ENCODE measurements at places on chromosomes 7 and 10.

GRCh38 chr7:30530373-30530772 lies 25.7 kb upstream of the GGCT start:
- no peak for DNase-seq

GRCh38 chr10:44125879-44126278 lies 259.0 kb downstream of the CXCL12 start:
- DNase-seq: no peak

- DNase-seq: peak; percentile 53
Measured at GRCh38 chr7:34320926-34321661, 336.9 kb upstream of the NPSR1 start.

GRCh38 chr10:23088609-23089008 lies 6.8 kb upstream of the MSRB2 start:
- DNase-seq: no peak

DNA sequence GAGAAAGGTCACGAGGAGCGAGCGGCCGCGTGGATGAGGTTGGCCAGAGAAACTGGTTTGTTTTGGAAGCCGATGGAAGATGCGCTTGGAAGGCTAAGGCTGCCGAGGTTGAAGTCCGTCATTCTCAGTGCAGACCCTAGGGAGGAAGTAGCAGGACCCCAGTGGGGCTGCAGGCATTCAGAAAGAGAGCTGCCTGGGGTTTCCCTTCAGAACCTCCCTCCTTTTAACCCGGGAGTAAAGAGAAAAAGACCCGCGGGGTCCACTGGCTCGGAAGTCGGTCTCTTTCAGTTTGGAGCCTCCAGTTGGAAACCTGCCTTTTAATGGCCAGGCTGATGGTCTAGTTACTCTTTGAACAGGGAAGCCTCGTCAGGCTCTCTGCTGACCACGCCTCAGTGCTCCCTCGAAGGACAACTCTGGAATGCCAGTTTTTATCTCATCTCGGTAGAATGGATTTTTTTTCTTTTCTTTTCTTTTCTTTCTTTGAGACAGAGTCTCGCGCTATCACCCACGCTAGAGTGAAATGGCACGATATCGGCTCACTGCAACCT lies 188.6 kb downstream of the CUX1 start:
- no peak for DNase-seq

DNA sequence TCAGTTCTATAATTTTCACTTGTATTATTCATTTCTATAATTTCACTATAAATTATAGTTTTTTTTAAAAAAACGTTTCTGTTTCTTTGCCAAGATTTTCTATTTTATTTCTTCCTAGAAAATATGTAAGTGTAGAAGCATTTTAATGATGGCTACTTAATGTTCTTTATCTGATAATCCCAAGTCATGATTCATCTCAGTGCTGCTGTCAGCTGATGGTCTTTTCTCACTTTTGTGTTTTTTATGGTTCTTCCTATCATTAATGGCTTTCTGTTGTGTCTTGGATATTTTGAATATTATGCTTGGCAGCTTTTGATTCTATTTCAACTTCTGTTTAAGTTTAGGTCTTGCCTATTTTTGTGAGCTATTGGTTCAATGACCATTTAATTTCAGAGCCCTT lies 268.6 kb downstream of the BAMBI start:
- no peak for DNase-seq

DNA sequence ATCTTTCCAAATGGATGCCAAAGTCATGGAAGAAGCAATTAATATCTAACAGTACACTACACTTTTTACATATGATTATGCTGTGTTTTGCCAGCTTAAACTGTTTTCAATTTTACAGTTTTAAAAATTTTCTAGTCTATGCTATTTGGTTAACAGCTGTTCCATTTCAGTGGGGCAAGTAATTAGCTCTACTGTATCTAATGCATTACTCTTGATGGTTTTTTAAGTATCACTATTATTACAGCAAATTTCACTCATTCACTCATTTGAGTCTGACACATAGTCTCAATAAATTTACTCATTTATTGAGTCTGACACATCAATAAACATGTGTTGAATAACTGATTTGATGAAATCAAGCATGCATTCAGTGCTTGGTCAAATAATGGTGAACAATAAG lies 155.8 kb downstream of the RNF133 start:
- DNase-seq: no peak

- DNase-seq: no peak
Measured at GRCh38 chr10:44949915-44950314, 9.7 kb upstream of the RASSF4 start.

GRCh38 chr7:37765872-37766525 lies 82.4 kb upstream of the NME8 start:
- no peak for DNase-seq

- DNase-seq: no peak
Measured at GRCh38 chr7:129969881-129970446, 17.2 kb upstream of the UBE2H start.

DNA sequence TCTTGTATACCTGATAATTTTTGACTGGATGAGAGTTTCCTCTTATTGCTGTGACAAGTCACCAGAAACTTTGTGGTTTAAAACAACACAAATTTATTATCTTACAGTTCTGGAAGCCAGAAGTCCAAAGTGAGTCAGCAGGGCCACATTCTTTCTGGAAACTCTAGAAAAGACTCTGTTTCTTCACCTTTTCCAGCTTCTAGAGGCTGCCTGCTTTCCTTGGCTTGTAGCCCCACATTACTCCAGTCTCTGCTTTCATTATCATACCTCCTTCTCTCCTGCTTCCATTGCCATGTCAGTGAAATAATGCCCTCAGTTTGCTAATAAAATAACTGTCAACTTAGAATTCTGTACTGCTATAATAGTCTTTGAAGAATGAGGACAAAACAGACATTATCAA lies 65.3 kb downstream of the VCL start:
- DNase-seq: no peak

DNA sequence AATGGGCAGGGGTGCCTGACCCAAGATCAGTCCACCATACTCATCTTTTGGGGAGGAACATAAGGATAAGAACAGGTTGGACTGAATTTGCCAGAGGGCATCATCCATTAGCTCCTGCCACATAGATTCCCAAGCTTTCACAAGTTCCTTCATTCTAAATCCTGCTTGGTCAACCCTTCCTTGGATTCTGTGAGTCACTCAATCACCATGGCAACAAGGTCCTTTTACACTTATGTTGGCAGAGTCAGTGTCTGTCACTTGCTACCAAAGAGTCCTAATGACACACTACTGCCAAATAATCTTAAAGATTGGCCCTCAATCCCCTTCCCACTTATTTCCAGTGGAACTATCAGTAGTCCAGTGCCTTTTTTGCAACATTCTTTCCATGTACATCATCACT lies 5.0 kb upstream of the LGI1 start:
- DNase-seq: no peak

DNA sequence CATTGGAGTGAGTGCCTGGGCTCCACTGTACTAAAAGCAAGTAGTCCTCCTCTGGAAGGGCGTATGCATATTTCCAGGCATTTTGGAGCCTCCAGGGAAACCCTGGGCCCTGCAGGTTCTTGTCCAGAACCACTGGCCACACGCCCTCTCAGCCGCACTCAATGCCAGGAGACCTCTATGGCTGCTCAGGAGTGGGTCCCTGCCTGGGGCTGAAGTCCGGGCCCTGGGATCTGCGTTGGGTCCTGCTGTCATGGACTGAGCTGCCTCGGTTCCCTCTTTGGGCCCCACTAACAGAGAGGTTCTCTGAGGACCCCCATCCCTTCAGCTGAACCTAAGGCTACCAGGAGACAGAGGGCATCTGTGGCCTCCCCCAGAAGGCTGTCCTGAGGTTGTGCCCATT lies 58.3 kb downstream of the GRK5 start:
- no peak for DNase-seq

DNA sequence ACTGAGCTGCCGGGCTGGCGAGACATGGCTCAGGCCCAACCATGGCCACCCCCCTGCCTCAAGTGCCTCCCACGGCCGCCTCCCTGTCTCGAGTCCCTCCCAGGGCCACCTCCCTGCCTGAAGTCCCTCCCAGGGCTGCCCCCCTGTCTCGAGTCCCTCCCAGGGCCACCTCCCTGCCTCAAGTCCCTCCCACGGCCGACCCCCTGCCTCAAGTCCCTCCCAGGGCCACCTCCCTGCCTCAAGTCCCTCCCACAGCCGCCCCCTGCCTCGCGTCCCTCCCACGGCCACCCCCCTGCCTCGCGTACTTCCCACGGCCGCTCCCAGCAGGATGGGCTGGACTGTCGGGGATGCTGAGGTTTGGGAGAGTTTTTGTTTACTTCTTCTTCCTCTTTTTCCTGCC lies 462.5 kb downstream of the PTPRN2 start:
- DNase-seq: no peak

DNA sequence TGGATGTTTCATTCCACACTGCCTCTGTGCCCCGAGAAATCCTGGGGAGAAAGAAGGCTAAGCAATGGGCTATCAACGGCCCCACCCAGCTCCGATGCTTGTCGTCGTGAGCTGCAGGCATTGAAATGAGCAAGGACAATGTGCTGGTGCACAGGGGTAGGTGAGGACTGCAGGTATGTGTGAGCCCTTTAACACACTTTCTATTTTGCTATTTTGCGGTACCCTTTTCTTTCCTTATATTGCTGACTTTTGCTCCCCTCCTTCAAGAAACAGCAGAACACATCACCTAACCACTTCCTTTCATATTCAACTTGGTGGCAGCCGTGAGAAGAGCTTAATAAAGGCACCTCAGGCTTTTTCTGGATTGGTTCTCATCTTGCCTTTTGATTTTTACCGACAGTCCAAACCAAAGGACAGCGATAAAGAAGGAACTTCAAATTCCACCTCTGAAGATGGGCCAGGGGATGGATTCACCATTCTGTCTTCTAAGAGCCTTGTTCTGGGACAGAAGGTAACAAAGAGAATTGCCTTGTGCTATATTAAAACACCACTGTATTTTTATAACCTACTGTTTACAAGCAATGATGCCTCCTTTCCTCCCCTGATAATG lies 39.2 kb downstream of the AIFM2 start:
- no peak for DNase-seq

DNA sequence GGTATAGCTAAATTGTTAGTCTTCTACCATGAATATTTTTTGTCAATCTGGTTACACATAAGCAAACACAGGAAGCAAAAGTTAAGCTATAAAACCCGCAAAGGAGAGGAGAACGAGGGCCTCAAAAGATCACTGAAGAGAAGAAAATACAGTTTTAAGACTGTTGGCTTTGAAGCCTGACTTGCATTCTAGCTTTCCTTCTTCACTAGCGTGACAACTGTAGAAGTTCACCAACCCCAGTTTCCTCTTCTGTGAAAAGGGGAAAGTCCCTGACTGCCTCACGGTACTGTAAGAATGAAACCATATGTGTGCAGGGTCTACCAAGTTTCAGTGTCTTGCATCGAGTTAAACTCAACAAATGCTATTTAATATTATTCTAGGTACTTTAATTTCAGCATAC lies 7.5 kb upstream of the LRRN3 start:
- no peak for DNase-seq

GRCh38 chr10:30579574-30579973 lies 50.0 kb downstream of the LYZL2 start:
- DNase-seq: no peak

DNA sequence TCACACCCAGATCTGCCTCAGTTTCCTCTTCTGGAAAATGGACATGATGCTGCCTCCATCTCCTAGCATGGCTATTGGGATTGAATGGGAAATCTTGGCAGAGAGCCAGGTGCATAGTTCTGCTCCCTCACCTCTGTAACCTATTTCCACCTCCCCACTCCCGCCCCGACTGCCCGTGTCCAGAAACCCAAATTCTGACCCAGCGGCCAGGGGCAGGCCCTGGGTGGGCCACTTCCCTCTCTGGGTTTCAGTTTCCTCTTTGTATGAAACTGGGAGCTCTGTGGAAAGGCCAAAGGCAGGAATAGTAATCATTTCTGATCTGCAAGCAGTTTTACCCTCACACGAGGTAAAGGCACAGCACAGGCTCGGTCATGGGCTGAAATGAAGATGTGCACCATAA lies 74.1 kb upstream of the DUSP5 start:
- no peak for DNase-seq

DNA sequence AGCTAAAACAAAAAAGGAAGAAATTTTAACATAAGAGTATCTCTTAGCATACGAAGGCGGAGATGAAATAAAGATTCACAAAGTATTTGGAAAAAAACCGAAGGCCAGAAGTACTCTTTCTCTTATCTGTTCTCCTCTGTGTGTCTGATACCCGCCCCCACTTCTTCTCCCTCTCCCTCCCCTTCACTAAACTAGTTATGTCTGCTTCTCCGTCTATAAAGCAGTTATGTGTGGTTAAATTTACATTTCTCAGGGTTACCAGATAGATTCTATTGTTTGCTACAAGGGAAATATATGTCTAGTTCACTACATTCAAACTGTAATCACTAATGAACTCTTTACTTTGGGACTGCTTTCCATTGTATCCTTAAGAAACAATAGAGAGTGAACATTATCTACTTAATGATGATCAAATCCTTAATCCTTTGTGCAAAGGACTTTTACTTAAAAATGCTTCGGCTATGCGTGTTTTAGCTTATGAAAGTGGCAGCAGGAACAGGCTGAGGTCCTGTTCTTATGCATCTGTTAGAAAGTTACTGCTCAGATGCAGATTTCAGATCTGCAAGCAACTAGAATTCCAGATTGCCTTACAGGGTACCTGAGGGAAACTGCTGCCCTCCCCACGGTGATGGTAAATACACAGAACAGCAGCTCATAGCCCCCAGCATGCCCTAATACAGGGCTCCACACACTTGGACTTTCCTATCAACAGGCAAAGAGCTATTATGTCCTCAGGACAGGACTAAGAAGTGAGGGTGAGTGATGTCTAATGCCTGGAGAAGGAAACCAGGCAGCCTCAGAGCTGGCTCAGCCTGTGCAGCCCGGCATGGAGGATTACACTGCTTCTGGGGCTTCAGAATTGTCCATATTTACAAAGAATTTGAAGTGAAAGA lies 273.3 kb downstream of the FZD1 start:
- no peak for DNase-seq

GRCh38 chr10:116919706-116920105 lies 70.4 kb downstream of the ENO4 start:
- no peak for DNase-seq

- DNase-seq: peak; percentile 45
Measured at GRCh38 chr10:32379318-32379949, 32.5 kb upstream of the EPC1 start.

GRCh38 chr10:15751046-15751445 lies 31.3 kb upstream of the ITGA8 start:
- DNase-seq: no peak

Measured in SK-N-DZ (cell line).